ENCODE measurements at places on chromosomes 2 and 18. TPM values are rescaled to one million over a fixed set of nuclear protein-coding genes. Genes with fewer than 3 reads are reported as not detected.
A peak's percentile ranks its signal among the peaks of the same experiment; 100 is the strongest.

- no peak overlapping the region for H3K27ac ChIP-seq
- H3K4me3 ChIP-seq: no peak overlapping the region
- H3K4me1 ChIP-seq: no peaks in the 10 kb centered on the region
- H3K27me3 ChIP-seq: no peaks in the 10 kb centered on the region
- no peaks in the 10 kb centered on the region for H3K36me3 ChIP-seq
Measured at GRCh38 chr2:156116113-156116512, 216.4 kb downstream of the NR4A2 start.

DNA sequence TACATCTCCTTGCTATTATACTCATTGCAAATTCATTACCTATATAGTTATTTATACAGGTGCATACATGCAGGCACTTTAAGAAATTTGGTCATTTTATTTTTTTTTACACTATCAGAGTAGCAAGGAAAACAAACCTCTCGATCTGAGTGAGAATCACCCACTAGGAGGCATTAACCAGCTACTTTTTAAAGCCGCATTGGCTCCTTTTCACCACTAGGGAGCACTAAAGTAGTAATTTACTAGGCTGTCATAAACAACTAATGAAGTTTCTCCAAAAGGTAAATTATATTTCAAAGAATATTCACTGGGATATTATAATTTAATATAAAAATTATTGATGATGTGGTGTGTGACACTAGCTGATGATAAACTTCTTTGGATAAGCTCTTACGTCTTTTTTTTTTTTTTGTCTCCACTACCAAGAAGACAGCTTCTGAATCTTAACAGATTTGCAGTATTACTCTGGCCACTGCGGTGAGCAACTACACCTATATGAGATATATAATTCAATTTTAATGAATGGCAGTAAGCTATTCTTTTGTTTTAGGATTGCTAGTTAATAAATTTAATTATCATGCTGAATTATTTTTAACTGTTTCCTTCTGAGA, 101.9 kb downstream of the NOL4 start:
- no peaks in the 10 kb centered on the region for H3K4me1 ChIP-seq
- no peak overlapping the region for H3K27ac ChIP-seq
- H3K36me3 ChIP-seq: no peaks in the 10 kb centered on the region
- no peak overlapping the region for H3K4me3 ChIP-seq
- DNase-seq: peak; percentile 18
- no peaks in the 10 kb centered on the region for H3K27me3 ChIP-seq

DNA sequence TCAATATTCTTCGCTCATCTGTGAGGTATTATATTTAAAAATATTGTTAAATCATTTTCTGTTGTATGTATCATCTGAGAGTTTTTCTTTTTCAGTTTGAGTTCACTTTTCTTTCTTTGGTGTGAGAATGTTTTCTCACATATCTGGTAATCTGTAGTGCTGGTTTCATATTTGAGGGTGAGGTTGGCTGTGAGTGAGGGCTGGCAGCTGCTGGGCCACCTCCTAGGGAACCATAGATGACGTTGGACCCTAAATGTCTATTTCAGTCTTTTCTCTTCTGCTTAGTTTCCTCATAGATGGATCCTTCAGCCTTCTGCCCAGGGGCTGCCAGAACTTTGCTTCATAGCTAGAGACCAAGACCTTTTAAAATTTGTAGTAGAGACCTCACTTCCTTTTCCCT, 33.5 kb downstream of the MGAT5 start:
- no peak for DNase-seq
- no peaks in the 10 kb centered on the region for H3K27me3 ChIP-seq
- no peaks in the 10 kb centered on the region for H3K36me3 ChIP-seq
- H3K4me3 ChIP-seq: no peak overlapping the region
- no peak overlapping the region for H3K27ac ChIP-seq

- peaks cover 55% of the 10 kb centered on the region for H3K4me1 ChIP-seq
- H3K4me3 ChIP-seq: no peak overlapping the region
- no peaks in the 10 kb centered on the region for H3K36me3 ChIP-seq
Measured at GRCh38 chr2:46847185-46847710, 68.4 kb downstream of the MCFD2 start.

The IFIH1 gene
- total RNA-seq: 26.1 TPM
